ENCODE measurements at places on chromosomes 13 and 19. TPM values are rescaled to one million over a fixed set of nuclear protein-coding genes. Genes with fewer than 3 reads are reported as not detected.

EDNRB gene
- total RNA-seq = not detected

FFAR3 gene
- 0.21 TPM for total RNA-seq

CLEC4M gene
- total RNA-seq = not detected

FSD1 gene
- total RNA-seq = 44.2 TPM

ZNF490 gene
- 8.7 TPM for total RNA-seq

FSTL3 gene
- 7.2 TPM for total RNA-seq

ZNF700 gene
- total RNA-seq = 12.6 TPM

ZNF726 gene
- total RNA-seq = 16.3 TPM

ZNF888 gene
- 4.4 TPM for total RNA-seq

NFIX gene
- 8.3 TPM for total RNA-seq

CCDC122 gene
- 0.56 TPM for total RNA-seq

MYPOP gene
- 5.5 TPM for total RNA-seq

TLE2 gene
- 2.3 TPM for total RNA-seq

CLDND2 gene
- 19.6 TPM for total RNA-seq

NEK5 gene
- total RNA-seq = not detected

P2RY11 gene
- 61.1 TPM for total RNA-seq

CNMD gene
- not detected for total RNA-seq

SYCN gene
- total RNA-seq = not detected

MPND gene
- total RNA-seq = 21.0 TPM

PSG6 gene
- total RNA-seq = not detected

MCF2L gene
- total RNA-seq = 0.09 TPM

ONECUT3 gene
- not detected for total RNA-seq

B3GLCT gene
- total RNA-seq = 4.4 TPM

GPC6 gene
- total RNA-seq = not detected

MAST1 gene
- total RNA-seq = 2.4 TPM

CPT1C gene
- total RNA-seq = 3.4 TPM

CYP4F8 gene
- not detected for total RNA-seq

PPM1N gene
- 1.3 TPM for total RNA-seq

ZNF730 gene
- total RNA-seq = 0.85 TPM

NMRK2 gene
- total RNA-seq = not detected

C19orf67 gene
- total RNA-seq = 0.54 TPM

CEACAM21 gene
- 31.1 TPM for total RNA-seq

MOB3A gene
- total RNA-seq = 184 TPM

FCER2 gene
- total RNA-seq = not detected

OR7C1 gene
- total RNA-seq = not detected

TTC9B gene
- total RNA-seq = not detected

KIR3DL2 gene
- 0.47 TPM for total RNA-seq

AKAP8 gene
- 56.2 TPM for total RNA-seq

B3GNT3 gene
- total RNA-seq = not detected

EPS8L1 gene
- total RNA-seq = 3.9 TPM

ZNF587B gene
- total RNA-seq = 27.5 TPM

SBSN gene
- not detected for total RNA-seq

HSH2D gene
- total RNA-seq = 22.7 TPM

MIER2 gene
- total RNA-seq = 32.0 TPM

SPRED3 gene
- total RNA-seq = 3.0 TPM

GPALPP1 gene
- 32.3 TPM for total RNA-seq

KIR2DL1 gene
- not detected for total RNA-seq

CNFN gene
- not detected for total RNA-seq

CBLC gene
- not detected for total RNA-seq

SLC25A42 gene
- 8.1 TPM for total RNA-seq

RFPL4A gene
- total RNA-seq = not detected

Measured in activated CD4-positive, alpha-beta T cell treated with anti-CD3 and anti-CD28 coated beads, Interleukin-2, amount 10 ng/mL, durations not matched to agents 24 days and 14 days (primary cell).